ENCODE measurements at places on chromosomes 2 and 18.

- DNase-seq = no peak
These were observed 48.6 kb downstream of the NOP58 start for GRCh38 chr2:202314116-202314515.

GRCh38 chr18:23230686-23231085 is 95.4 kb downstream of the CABLES1 start:
- DNase-seq = no peak

DNA sequence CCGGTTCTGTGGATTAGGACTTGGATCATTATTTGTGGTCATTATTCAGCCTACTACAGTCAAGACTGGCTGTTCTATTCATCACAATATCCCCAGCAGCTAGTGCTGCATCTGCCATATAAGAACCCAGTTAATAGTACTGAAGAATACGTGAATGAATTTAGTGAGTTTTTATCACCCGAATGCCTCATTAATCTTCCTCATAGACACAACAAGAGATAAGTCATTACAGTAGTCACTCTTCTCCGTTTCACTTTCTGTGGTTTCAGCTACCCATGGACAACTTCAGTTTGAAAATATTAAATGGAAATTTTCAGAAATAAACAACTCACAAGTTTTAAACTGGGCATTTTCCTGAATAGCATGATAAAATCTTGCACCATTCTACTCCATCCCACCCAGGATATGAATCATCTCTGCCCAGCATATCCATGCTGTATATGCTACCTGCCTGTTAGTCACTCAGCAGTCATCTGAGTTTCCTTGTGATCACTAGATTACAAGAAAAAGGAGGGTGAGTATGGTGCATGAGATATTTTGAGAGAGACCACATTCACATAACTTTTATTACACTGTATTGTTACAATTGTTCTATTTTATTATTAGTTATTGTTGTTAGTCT is 363.7 kb upstream of the CHAC2 start:
- no peak for DNase-seq

DNA sequence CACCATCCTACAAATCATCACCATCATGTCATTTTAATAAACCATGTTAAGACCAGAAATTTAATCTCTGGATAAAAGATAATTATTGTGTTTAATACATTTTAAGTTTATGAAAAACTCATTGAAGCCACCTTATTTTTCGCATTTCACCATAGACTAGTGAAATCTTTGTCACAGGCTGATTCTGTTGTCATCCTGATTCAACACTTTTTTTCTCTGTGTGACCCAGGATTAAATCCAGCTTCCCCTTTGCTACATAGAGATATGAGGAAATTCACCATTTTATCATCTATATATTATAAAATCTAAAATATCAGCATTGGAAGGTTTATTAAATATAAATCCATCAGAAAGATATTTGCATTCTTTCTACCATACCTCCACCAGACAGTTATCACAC is 29.2 kb upstream of the MRO start:
- no peak for DNase-seq

DNA sequence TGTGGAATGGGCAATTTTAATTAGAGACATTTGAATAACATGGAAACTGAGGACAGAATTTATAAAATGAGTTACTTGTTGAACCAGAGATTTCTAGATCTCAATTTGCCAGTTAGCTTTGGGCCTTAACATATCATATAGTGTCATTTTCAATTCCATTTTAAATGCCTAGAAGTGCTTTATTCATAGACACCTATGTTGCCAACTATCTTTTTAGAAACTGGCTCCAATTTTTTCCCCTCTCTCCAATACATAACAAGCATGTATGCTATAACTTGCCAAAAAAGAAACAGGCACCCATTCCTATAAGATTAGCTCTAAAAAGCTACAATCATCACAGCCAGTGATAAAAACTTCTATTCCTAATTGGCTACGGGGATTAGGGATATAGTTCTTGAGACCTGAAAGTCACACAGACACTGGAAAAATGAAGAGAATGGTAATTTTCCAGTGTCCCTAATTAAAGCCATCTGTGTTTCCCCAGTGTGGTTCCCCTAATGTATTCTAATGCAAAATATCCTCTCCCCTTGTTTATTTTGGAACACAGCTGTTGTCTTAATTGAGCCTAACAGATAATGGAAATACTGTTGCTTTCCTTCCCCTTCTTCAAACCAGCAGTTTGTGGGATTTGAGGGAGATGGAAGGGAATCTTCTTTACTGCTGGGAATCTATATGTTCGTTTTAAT is 205.5 kb upstream of the FSHR start:
- no peak for DNase-seq

All from effector CD4-positive, alpha-beta T cell (primary cell).